ENCODE measurements at places on chromosomes 2 and 18.

GRCh38 chr2:125491663-125492062, 1164.3 kb upstream of the GYPC start:
- no peak for DNase-seq

DNA sequence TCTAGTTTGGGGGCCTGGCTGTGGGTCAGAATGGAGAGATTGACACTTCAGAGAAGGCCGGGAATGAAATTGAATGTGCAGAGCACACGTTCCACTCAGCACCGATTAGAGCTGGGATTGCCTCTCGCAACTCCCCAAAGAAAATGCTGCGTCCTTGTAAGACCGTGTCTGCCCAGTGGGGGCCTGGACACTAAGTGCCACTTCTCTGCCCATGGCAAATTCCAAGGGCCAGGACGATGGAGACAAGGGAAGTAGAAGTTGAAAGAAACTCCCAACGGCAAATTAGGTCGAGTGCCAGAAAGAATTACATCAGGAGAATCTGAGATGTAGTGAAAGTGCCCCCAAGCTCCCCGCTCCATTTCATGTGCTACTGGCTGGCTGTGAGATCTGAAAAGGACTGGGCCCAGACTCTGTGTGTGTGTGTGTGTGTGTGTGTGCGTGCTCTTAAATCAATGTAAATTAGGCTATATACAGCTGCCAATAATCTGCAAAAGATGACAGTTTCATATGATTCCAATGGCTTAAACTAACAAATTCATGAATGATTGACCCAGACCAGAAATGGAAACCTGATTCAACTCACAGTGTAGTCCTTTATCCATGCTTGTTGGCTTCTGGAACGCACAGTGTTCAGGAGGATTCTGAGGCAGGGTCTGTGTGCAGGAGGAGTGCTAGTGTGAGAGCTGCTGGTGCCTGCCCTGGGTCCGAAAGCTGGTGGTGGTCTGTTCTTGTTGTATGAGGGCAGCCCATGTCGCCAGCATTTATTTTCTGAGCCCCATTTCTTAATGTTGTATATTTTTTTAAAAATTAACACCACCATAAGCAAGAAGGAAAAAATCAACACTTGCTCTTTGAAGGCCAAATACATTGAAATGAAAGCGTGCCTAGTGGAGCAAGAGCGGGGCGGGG, 234.3 kb downstream of the AGAP1 start:
- DNase-seq = no peak

DNA sequence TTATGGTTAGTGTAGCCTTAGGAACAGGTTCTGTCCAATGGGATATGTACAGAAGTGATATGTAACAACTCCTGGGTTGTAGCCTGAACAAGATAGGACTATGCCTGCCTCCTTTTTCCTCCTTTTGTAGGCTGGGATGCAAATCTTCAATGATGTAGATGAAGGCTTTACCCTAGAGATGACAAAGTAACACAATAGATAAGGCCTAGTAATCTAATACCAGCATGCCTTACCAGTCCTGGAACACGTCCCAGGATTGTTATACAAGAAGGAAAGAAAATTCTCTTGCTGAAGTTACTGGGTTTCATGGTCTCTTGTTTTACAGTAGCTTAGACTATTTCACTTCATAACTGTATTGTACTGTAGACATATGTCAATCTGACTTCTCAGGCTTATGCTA, 192.1 kb downstream of the OTX1 start:
- DNase-seq = no peak

DNA sequence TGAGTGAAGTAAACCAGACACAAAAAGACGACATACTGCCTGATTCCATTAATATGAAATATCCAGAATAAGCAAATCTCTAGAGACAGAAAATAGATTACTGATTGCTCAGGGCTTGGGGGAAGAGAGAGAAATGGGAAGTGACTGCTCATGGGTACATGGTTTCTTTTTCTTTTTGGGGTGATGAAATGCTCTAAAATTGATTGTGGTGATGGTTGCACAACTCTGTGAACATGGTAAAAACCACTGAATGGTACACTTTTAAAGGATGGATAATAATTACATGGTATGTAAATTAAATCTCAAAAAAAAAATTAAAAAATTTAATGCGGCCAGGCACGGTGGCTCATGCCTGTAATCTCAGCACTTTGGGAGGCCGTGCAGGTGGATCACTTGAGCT, 39.3 kb downstream of the RPL31 start:
- no peak for DNase-seq

DNA sequence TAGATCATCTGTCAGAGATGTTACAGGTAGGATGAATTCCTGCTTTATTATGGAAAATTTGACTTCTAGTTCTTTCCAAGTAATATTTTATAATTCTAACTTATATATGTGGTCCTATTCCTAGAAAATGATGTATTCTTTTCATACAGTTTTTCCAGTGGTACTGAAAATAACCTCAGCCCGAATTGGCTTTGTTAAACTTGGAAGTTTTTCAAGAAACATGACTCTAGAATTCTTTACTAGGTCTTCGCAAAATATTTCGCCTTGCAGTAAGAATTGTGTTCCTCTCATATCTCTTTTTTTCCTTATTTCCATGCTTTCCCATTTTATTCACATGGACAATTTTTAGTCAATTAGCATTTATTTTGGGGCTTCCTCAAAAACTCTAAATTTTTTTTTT, 60.5 kb downstream of the BMPR2 start:
- DNase-seq = no peak

- no peak for DNase-seq
Observed at GRCh38 chr18:45155526-45155925, 459.8 kb upstream of the SLC14A2 start.

DNA sequence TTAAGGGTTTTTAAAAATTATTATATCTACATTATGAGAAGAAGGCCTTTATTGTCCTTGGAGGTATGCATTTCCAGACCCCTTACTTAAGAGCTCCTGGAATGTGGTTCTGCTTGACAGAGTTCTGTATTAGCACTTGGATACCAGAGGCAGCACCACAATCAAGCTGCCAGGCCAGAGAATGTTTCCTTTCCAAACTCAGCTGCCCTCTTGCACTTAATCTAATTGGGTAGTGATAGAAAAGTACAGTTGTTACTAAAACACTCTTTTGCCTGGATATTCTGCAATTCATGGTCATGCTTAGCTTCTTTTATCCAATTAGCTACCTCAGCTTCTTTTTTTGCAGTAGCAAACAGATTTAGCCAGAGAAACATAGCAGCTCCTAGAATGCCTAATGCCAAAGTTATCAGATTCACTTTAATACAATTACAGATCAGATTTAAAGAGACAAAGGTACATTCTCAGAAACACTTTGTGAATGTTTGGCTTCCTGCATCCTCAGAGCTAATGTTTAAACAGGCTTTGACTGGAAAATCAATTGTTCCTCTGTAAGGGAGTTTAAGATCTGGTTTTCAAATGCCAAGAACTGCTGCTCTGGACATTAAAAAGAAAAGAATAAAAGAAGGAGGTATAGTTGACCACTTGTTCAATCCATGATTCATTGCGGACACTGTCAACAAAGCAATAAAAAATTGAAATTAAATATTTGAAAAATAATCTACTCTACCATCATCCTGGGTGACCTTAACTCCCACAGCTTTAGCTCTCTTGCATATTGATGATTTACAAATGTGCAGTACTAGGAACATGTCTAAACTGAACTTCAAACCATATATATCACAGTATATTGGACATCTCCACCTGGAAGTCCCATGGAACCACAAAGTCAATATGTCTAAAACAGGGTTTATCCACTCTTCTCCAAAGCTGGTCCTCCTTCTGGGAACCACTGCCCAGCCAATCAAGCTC, 12.8 kb downstream of the NOSTRIN start:
- DNase-seq = no peak

DNA sequence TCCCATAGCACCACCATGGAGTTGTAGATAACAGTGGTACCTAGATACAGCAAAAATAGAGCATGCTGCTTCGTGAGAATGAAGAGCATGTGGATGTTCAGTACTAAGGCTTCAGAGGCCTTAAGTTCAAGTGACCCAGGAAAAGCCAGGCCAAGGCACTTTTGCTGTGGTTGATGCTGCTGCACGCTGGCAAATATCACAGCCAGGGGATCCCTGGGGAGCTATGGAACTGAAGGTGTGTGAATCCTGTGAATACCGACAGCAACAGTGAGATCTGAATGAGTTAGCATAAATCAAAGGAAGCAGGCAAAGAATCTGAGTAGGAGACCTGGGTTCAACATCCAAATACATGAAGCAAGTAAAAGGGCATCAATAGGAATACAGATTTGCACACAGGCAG, 158.6 kb upstream of the THUMPD2 start:
- DNase-seq = no peak

DNA sequence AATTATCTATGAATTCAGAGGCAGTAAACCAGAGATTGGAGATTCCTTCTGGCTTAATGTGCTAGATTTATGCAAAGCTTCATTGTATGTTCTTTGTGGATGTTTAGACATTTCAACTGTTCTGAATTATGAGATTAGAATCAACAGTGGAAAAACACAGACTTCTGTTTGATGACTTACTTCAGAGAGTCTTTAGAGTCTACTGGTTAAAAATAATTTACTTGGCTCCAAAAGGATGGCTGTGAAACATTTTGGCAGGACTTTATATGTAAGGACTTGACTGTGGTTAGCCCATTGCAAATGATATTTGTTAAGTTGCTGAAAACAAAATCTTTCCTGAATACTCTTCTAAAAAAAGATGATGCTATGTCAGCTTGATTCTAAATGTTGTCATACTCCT, 25.5 kb upstream of the LRRC30 start:
- no peak for DNase-seq

- DNase-seq = no peak
Observed at GRCh38 chr2:83742117-83742782, 716.8 kb downstream of the SUCLG1 start.

GRCh38 chr2:233846387-233847247, 7.7 kb downstream of the HJURP start:
- DNase-seq = no peak

DNA sequence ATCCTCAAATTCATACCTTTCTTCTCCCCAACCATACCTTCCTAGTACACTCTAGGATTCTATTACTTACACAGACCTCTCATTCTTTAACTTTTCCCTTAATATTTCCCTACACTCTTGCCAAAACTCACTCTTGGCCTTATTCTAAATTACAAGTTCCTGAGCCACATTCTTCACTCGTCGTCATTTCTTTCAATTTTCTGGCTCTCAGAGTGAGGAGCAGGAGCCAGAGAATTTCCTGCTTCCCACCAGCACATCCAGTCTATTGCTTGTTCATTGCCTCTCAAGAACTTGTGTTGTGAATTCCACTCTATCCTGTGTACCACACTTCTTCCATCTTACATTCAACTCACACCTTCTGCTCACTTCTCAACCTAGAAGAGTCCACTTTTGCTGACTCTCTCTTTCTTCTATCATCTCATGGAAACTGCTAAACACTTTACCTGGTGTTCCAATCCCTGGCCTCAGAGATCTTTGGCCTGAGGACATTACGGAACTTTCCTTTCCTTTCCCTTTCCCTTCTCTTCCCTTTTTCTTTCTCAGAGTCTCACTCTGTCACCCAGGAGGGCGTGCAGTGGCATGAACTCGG, 171.6 kb downstream of the PLCL1 start:
- no peak for DNase-seq

DNA sequence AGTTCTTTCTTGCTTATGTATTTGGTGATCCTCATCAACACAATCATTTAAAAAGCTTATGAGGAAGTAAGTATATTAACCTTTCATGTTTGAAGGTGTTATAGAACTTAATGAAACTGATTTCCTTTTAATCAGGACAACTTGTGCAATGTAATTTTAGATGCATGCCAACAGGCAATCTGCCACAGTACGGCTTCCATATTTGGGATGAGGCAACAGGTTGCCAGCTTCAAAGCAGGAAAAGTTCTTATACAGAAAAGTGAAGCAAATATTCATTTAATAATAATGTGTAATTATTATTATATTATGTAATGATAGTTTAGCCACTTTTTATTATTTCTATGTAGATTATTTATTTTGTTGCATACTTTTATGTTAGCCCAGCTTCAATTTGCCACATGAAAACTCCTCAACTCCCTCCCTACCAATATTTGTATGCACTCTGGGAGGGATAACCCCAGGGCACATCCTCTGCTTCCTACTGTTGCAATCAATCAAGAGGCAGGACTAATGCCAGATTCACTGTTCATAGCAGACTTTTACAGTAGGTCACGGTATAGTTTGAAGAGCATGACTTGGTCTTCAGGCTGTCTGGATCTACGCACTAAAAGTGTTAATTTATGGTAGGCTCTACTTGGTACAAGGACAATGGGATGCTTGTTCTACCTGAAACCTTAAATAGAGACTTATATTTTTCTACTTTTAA, 277.2 kb downstream of the AGPS start:
- no peak for DNase-seq

- no peak for DNase-seq
Observed at GRCh38 chr2:25618676-25619075, 54.7 kb downstream of the DTNB start.

GRCh38 chr2:149885468-149885867, 297.9 kb upstream of the MMADHC start:
- DNase-seq = no peak

GRCh38 chr18:63472380-63472779, 4.4 kb upstream of the SERPINB5 start:
- no peak for DNase-seq

- no peak for DNase-seq
Observed at GRCh38 chr2:7073901-7074300, 156.7 kb downstream of the RNF144A start.

GRCh38 chr18:9147440-9148202, 11.0 kb downstream of the ANKRD12 start:
- no peak for DNase-seq

GRCh38 chr2:17104454-17104853, 413.8 kb downstream of the RAD51AP2 start:
- no peak for DNase-seq

DNA sequence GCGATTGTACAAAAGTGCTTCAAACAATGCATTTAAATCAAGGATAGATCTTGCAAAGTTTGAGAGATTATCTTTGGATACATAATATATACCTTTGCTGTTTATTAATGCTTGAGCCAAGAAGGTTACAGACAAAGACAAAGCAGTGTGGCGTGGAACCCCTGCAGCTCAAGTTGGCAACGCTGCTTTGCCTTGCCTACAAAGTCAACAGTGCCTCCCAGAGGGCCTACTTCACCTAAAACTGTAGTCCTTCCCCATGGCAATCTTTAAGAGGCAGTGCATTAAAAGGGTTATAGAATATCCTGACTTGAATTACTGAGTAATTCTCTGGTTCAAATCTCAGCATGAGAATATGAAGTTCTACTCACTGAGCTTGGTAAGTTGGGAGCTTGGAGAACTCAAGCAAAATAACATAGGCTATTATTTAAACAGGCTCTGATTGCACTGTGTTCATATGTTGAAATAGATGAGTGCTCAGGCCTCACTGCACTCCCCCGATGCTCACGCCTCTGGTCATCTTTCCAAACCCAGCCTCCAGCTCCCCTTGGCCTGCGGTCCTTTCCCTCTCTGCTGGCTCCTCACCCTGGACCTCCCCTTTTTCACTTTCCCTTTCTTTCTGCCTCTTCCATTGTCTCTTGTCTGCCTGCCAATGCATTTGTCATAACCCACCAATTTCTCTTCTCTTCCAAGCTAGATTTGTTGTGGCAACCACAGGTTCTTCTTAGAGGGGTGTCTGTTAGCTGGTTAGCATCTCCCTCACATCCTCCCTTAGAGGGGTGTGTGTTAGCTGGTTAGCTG, 96.5 kb downstream of the MYT1L start:
- DNase-seq = no peak

GRCh38 chr2:27993950-27994728, 103.6 kb downstream of the BABAM2 start:
- no peak for DNase-seq
